ENCODE measurements at places on chromosomes 6 and 20.

DNA sequence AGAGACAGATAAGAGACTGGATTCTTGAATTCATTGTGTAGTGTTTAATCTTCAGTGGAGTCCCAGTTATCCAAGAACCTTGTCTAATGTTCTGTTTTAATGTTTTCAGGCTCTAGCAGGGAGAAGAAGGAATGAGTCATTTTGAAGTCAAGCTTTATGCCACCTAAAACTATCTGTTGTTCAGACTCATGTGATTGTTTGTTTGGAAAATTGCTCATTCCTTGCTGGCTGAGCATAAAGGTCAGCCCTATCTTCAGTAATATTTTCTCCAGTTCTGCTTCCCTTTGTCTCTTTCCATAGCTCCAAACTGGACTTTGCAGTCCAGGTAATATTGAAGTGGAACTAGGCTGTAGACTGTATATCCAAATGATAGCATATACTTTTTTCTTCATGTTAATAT lies 34.2 kb downstream of the CLVS2 start:
- no peak for DNase-seq

GRCh38 chr20:35008411-35009342 lies 53.0 kb downstream of the MYH7B start:
- DNase-seq = peak; percentile 34

- peak; percentile 88 for DNase-seq
These were observed 2.7 kb downstream of the L3MBTL3 start for GRCh38 chr6:130020907-130021629.

DNA sequence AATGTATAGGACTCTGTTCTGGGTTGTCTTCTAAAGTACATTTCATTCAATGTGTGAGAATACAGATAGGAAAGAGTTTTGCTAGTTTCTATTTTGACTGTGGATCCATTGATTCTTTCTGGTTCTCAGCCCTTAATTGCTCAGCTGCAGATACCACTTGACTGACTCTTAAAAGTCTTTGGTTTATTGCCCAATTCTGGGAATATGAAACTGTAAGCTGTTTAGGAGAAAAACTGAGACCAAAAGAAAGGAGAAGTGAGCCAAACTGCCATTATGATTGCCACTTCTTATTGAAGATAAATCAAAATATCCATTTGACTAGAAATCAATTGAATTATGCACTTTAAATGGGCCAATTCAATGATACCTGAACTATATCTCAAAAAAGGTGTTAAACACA lies 211.4 kb downstream of the ESR1 start:
- DNase-seq = no peak

DNA sequence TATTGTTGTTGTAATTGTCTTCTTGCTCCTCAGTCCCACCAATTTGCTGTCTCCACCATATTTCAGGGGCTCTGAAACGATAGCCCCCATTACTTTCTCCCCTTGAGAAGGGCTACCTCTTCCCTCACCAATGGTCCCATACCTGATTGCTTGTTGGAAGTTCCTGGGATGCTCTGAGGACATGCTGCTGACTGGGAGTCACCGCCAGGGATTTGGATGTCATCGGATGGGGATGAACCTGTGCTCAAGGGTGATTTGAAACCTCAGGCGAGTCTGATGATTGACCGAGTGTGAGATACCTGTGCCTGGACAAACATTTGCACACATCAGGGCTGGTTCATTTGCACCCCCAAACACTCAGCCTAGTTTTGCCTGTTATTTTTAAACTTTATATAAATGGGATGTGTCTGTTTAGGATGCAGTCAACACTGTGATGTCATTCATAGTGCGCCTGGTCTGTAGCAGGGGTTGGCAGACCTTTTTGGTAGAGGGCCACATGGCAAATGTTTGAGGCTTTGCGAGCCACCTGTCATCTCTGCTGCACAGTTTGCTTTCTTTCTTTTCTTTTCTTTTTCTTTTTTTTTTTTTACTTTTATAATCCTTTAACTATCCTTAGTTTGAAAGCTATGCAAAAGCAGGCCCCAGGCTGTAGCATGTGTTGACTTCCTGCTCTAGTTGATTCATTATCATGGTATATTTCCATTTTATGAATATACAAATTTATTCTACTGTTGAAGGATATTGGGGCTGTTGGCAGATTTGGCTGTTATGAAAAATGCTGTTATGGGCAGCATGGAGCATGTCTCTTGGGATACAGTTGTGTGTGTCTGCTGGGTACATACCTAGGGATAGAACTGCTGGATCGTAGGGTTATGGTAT lies 118.5 kb upstream of the PHACTR3 start:
- DNase-seq = no peak

GRCh38 chr20:16069389-16070010 lies 503.7 kb downstream of the KIF16B start:
- DNase-seq = no peak

GRCh38 chr6:82842721-82843120 lies 222.9 kb downstream of the UBE3D start:
- peak; percentile 36 for DNase-seq

GRCh38 chr6:132858750-132859149 lies 44.4 kb downstream of the RPS12 start:
- no peak for DNase-seq

DNA sequence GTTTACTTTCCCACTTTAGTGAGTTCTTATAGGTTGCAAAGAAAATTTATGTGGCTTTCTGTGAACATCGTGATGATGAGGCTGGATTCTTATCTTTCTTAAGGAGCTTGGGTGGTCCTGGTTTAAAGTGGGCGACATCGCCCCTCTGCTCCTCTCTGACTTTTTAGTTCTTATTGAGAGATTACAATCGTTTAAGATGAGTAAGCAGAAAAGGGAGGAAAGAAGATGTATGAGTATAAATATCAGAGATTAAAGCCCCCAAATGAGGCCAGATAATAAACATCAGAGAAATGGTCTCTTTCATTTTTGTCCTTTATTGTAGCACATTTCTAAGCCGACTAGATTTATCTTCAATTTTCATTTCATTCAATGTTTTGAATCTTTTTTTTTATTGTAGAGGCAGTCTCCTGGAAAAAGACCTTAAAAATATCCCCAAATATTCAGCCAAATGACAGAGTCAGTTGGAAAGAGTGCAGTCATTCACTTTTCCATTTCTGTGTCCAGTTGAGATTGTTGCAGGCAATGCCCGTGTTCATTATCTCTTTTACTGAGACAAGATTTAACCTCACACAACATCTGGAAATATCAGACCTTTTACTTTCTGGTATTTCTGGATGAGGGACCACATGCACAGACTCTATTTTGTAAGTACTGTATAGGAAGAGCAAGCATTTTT lies 62.0 kb upstream of the PDE7B start:
- no peak for DNase-seq

DNA sequence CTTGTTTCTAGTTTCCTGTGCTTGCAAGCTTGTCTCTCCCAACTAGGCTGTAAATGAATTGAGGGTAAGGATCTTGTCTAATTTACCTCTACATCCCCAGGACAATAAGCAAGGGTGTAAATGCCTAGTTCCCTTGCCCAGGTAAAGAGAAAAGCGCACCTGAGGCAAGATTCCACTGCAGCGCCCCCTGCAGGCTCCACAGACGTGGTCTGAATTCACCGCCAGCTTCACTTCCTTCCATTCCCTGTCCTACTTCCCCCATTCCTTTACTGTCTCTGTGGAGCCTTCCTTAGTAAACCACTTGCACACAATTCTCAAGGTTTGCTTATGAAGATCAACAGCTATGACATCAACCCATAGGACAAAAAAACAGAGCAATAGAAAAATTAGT lies 42.3 kb downstream of the ANKEF1 start:
- DNase-seq = no peak

GRCh38 chr6:23365732-23366131 lies 760.3 kb upstream of the NRSN1 start:
- DNase-seq = no peak

- no peak for DNase-seq
These were observed 61.3 kb downstream of the TRERF1 start for GRCh38 chr6:42390228-42390934.
